ENCODE measurements at places on chromosomes 7 and 10. TPM values are rescaled to one million over a fixed set of nuclear protein-coding genes. Genes with fewer than 3 reads are reported as not detected.

DNA sequence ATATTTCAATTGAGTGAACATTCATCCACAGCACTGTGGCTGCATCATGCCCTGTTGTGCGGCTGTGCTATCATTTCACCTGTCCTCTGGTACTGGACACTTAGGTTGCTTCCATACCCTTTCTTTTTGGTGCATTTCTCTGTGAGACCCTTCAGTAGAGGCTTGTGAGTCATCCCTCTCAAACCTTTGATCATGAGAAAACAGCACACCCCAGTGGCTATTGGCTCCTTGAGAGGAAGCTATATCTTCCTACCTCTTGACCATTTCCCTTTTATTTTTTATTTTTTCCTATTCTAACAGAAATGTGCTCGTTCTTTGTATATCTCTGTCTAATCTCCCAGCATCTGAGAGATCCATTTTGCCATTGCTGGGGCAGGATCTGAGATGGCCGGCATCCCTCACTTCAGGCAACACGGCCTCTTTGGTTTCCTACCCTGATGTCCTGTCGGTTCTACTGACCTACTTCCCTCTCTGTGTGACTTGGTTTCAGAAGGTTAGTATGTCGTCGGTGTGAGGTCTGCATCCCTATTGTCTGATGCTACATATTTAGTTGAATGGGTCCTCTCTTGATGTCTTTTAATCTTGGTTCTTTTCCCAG is 23.8 kb upstream of the PIK3AP1 start:
- DNase-seq, result no peak

DNA sequence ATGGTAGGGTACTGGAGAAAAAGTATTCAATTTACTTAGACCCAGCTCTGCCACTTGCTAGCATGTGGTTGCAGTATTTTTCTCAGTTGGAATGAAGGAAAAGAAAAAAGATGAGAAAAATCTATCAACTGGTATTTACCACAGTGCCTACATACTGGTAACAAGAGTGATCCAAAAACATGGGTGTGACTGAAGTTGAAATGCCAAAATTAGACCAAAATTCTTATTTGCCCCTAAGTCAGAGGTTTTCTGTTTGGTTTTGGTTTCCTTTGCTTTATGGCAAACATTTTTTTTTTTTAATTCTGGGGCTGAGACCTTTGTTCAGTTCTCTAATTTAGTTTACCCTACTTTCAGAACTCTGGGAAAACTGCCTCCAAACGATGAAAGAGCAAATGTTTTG is 12.3 kb downstream of the HYCC1 start:
- DNase-seq, result no peak

SPDYE2 gene
- not detected for total RNA-seq

OR9A2 gene
- not detected for total RNA-seq

DNA sequence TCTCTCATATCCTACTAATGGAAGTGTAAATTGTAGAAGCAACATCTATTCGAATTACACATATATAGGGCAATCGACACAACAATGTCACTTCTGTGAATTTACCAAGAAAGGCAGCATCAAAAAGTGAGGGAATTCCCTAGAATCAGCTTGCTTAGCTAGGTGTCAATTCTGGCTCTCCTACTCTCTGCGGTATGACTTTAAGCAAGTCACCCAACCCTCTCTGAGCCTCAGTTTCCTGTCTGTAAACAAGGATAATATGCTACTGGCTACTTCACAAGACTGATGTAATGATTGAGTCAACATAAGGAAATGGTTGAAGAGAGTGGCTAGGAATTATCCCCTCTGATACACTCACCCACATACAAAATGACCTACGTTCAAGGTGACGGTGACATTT is 19.4 kb downstream of the CCDC6 start:
- DNase-seq, result no peak

AUTS2 gene
- 56.0 TPM for total RNA-seq

- DNase-seq, result no peak
Measured at GRCh38 chr10:43778571-43778970, 129.9 kb upstream of the ZNF32 start.

DNA sequence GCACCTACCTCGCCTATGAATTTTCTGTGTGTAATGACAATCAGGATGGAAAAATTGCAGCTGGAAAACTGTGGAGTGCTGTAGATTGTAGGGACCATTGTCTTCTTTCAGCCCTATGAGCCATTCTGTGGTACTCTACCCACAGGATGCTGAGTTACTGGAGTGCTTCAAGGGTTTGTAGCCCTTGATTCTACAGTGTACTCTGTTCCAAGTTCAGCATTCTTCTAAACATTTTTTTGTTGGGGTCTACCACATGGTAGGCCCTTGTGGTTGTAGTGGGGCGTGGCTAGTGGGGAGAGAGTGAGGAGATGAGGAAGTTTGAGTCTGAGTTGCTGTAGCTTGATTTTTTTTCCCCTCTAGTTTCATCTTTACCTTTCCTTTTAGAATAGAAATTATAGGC is 33.5 kb downstream of the REEP3 start:
- no peak for DNase-seq

DNA sequence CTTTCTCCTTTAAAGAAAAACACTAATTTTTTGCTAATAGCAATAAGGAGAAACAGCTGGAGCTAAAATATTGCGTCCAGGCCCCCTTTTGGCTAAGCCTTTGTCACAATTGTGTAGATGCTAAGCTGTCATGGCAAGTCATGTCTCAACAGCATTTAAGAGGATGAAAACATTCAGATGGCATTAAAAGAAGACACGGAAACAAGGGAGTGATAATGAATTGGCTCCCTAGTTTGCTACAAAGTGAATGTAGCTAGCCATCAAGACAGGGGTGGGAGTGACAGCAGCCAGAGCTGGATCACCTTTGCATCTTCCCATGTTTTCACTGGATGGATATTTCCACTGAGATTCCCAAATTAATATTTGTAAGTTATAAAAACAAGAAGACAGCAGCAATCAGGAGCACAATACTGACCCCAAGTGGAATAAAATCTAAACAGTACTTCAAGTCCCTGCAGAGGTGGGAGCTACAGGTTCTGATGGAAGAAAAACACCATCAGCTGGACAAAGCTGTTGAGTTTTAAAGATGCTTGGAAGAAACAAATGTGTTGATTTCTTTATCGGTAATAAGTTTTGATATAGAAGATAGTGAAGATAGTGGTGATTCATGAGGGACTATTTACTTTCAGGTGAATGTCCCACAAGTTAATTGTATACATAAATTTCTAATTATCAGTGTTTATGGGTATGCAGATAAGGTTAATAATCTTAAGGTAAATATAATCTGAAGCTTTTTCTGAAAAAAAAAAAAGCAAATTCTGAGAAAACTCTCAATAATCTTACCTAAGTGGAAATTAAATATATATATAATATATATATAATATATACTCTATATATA is 129.4 kb downstream of the SLC16A9 start:
- DNase-seq, result no peak

DNA sequence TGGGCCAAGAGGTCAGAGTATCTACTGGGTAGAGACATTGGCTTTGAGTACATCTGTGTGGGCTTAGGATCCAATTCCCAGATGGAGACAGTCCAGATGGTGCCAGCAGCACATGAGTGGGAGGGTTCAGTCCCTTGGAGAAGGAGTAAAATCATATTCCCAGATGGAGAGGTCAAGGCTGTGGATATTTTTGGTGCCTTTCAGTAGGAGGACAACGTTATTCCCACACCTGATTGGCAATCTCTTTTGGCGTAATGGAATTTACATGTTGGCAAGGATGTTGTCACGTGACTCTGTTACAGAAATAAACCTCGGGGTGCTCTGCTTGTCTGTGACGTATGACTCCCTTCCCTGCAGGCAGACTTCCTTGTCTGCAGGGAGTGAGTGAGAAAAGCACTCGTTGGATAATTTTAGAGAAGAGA is 27.6 kb downstream of the NPS start:
- no peak for DNase-seq

PCLO gene
- total RNA-seq, result 5.3 TPM

SMO gene
- total RNA-seq, result 4.0 TPM

DNA sequence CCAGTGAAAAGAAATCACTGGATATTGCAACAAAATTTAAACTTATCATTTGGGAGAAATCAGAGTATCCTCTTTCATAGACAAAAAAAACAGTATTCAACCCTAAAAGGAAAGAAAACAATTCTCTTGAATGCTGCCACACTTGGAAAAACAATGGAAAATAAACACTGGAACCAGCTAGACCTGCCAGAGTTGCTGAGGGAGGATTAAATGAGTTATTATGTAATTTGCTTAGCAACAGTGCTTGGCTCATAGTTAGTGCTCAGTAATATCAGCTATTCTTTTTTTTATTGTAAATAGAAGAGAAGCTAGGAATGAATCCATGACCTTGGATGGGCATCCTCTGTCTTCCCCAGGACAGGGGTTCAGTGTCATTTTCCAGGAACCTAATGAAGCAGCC is 11.0 kb upstream of the ZNF273 start:
- DNase-seq, result no peak

MKI67 gene
- total RNA-seq, result 2.1 TPM

LRRC61 gene
- 10.2 TPM for total RNA-seq

DNA sequence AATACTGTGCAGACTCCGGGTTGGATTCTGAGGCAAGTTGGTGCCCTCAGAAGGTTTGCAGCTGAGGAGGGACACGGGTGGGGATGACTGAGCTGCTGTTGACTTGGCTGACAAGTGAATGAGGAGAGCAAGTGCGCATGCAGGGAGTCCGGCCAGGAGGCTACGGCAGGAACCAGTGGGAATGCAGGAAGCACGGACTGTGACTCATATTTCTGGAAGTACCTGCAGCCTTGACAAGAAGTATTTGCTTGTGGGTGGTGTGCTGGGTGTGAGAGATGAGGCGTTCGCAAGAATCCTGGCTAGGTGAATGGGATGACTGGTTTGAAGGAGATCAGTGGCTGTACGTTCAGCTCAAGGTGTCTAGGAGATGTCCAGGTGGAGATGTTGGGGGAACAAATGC is 30.8 kb upstream of the FXYD4 start:
- DNase-seq, result peak; percentile 87

- DNase-seq, result no peak
Measured at GRCh38 chr7:2437136-2437535, 33.7 kb downstream of the CHST12 start.

DNA sequence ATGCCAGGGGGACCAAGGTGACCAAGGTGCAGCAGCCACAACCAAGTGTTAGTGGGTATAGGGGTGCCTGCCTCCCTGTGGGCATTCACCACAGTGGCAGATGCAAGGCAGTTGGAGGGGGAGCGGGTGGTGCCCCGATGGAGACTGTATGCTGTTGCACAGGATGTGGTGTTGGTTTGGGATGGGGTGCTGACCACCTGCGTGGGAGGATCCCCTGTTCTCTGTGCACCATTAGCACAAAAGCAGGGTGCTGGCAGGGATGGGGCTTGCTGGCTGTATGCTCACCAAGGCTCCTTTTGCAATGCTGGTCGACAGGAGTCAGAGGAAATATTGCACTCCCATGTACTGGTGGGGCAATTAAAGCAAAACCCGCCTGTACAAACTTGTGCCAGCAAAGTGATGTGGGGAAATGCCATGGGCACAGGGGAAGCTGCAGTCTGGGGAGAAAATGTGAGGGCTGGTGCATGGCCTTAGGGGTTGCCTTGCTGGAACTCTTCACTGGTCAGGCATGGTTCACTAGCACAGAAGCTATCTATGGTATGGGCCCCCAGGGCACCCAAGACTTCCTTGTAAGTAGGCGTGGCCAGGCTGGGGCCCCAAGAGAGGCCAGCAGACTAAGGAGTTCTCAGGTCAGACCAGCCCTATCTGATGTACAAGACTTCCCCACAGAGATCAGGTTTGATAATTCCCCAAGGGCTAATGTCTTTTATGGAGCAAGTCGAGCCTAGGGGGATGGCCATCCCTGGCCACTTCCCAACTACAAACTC is 51.9 kb upstream of the GNAT3 start:
- no peak for DNase-seq

OPN1SW gene
- not detected for total RNA-seq

DNA sequence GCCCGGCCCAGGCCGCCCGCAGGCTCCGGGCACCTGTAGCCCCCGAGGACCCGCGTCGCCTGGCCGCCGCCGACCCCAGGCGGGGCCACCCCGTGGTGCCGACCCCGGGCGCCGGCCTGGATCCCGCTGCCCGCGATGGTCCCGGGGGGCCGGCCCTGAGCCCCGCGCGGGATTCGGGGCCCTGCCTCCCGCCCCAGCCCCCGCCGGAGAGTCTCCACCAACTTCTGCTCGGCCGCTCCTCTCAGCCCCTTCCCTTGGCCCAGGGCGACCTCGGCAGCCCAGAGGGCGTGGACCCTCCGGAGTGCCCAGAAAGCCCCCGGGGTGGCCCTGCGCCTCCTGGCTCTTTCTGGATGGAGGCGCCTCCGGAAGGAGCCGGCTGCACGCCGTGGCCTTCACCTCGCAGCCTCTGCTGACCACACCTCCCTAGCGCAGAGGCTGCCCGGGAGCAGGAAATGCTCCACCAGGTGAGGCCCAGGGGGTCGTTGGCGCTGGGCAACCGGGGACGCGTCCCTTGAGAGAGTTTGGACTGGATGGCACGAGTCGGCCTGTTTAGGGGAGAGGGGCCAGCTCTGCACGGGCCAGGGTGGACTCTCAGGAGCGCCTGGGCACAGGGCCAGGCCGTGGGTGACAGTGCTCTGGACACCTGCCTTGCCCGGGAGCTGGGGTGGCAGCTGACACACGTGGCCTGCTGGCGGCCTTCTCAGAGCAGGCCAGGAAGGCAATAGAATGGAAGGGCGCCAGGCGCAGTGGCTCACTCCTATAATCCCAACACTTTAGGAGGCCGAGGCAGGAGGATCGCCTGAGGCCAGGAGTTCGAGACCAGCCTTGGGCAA is 529 bp downstream of the ZNF853 start:
- DNase-seq, result no peak

GRCh38 chr10:4086131-4086898 is 301.3 kb upstream of the KLF6 start:
- DNase-seq, result no peak

DNA sequence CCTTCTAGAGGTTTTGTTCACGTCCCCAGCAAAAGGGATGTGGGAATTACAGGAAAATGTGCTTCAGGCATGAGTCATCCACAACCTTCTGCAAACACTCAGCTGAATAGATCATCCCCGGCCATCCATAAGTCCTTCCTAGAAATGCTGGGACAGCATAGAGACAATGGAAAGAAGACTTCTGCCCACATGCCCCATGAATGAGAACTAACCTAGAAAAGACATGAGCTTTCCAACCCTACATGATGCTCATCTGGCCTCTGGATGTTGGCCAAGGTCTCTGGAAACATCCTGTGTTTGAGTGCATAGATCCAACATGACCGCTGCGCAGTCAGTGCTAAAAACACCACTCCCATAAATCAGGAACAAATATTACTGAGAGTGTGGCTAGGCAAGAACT is 277.5 kb downstream of the PLXNA4 start:
- DNase-seq, result no peak

All from upper lobe of right lung (tissue), 1 donor.